ENCODE measurements at places on chromosomes 7 and 10.

DNA sequence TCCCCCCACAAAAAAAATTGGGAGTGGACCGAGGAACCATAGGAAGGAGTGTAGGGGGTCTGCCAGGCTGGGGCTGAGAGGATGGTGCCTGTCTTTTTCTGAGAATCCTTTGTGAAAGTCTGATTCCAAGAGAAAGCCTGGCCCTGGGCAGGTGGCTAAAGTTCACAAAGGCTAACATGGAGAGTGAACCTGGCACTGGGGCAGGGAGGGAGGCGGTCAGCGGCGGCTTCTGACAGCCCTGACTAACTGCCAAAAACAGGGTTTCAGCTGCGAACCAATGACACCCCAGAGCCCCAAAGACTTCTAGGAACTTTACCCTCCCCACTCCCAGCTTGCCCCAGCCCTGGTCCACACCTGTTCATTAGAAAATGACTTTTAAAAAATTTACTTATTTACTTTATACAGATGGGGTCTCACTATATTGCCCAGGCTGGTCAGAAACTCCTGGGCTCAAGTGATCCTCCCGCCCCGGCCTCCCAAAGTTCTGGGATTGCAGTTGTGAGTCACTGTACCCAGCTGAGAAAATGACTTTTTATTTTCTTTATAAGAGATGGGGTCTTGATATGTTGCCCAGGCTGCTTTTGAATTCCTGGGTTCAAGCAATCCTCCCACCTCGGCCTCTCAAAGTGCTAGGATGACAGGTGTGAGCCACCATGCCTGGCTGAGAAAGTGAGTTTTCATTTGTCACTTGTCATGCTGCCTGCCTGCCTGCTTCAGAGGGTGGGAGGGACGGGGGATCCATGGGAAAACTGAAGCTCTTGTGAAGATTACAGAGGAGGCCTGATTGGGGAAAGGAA lies 61.0 kb upstream of the DUSP5 start:
- DNase-seq, result no peak

DNA sequence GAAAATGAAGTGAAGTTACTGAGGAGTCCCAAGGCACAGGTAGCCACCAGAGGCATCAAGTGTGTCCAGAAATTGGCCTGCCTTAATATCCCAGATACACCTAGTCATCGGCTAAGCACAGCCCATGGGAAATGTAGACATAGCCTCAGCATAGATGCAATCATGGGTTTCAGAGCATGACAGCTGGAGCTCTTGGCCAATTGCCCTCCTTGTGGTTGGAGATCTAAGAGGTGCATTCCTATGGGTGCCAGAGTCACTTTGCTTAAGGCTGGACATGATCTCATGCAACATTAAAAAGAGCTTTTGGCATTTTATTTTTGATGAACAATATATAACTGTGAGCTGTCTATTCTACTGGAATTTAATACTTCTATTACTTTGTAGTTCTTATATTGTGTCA lies 758.0 kb upstream of the LRRTM3 start:
- DNase-seq, result no peak

DNA sequence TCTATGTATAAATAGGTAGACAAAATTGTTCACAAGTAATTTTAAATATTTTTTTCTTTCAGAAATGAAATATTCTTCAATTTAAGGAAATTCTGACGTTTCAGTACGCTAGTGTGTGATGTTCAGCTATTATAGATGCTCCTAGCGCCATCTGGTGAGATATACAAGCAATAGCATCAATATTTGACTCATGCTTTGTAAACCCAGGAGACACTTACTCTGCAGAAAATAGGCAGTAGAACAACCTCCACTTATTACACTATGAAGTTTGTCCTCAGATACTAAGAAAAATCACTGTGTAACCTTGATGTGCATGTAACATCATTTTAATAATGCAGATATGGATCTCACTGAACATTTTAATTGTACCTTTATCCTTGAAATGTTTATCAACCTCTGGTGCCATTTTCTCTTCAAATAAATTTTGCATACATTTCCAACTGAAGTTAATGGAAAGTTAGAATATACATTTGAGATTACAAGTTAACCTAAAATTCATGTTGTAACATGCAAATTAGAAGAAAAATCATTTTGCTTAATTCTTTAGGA lies 151.5 kb upstream of the FAM3C start:
- DNase-seq, result no peak

DNA sequence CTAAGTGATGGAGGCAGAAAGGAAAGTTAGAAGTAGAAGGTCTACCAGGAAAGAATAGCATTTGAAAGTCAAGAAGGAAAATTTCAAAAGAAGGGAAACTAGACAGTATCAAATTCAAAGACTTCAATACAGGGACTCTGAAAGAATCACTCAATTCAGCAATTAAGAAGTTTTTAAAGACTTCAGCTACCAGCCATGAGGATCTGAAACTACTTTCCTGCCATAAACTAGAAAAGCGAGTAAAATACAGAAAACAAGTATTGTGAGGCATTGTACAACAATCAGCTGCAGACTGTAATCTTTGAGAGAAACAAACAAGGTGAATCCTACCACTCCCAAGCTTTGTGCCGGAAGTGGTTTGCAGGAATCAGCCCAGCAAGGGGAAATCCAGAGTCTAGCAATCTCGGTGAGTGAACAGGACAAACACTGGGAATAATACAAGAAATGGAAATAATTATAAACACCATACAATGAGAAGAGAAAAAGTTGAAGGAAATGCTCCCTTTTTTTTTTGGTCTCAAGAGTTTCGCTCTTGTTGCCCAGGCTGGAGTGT lies 62.4 kb downstream of the ARHGAP12 start:
- DNase-seq, result no peak

GRCh38 chr10:70404787-70405036 lies 767 bp downstream of the EIF4EBP2 start:
- no peak for DNase-seq

GRCh38 chr10:129099992-129100391 lies 367.0 kb upstream of the MGMT start:
- DNase-seq, result no peak

GRCh38 chr7:40965774-40966173 lies 737.1 kb downstream of the INHBA start:
- DNase-seq, result no peak

DNA sequence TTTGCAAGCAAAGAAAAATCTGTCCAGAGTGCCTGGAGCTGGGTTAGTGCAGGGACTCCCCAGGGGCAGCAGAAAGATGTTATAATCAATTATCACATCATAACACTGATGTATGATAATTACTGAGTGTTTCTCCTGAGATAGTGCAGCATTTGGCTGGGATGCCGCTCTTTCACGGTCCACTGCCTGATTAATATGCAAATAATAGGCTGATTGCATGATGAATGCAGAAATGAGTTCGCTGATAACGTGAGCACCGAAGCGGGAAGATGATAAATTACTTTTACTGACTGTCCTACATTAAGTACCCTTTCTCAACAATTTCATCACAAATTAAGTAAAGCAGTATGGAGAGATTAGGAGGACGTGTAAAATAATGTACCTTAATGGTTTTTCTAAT lies 71.4 kb upstream of the SH2B2 start:
- DNase-seq, result no peak

DNA sequence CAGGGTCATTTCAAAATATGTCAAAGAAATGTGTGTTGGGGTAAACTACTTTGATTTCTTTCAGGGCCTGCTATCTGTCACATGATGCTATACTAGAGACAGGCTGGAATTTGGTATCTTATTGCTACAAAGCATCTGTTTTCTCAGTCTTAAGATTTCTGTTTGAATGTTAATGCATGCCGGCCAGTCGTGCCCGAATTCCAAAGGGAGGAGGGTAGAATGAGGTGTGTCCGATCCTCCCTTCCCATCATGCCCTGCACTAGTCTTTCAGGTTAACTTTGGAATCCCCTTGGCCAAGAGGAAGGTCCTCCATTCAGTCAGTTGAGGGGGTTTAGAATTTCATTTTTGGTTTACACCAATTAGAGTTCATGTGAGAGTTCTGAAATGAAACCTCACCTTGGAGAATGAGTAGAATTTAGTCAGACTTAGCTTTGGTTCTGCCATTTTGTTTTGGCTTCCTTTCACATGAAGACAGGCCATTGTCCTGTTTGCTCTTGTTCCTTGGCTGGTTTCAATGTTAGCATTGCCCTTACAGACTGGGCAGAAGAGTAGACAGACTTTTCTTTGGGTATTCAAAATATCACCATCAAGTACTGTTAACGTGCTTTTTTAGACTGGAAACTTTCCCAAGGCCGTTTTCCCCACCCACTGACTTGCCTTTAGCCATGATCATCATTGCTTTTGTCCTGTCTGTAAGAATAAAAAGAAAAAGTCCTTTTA lies 95.8 kb downstream of the CAMK1D start:
- no peak for DNase-seq

DNA sequence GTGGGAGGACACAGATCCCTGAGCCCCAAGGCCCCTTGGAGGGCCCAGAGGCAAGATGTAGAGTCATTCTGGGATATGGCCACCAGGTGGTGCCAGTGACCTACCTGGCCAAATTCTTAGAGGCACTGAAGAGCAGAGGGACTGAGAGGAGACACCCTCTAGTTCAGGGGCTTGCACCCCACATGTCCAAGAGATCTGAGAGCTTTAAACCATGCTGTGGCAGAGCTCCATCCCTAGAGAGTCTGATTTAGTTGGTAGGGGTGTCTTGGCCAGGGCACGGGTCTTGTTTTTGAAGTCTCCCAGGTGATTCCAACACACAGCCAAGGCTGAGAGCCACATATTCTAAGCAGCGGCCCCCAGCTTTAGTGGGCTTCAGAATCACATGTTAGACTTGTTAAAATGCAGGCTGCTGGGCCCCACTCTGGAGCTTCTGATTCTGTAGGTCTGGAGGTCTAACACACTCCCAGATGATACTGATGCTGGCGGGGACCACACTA lies 52.5 kb downstream of the PRF1 start:
- DNase-seq, result peak; percentile 55

GRCh38 chr10:77721815-77722214 lies 84.2 kb upstream of the KCNMA1 start:
- no peak for DNase-seq

DNA sequence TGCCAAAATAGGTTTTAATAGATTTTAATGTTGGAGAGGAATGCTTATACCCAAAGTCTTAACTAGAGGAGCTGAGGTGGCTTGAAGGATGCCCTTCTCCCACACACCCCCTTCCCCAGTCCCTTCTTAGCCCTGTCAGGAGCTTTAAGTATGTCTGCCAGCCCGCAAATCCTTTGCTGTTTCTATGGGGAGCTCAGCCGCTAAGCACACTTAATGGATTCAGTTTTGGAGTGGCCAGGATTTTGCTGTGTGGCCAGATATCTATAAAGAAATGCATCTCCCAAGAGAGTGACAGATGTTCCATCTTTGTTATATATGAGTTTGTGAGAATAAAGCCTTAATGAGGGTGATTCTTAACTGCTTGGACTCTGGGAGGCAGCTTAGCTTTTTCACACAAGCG lies 152.9 kb upstream of the ZNF32 start:
- no peak for DNase-seq

DNA sequence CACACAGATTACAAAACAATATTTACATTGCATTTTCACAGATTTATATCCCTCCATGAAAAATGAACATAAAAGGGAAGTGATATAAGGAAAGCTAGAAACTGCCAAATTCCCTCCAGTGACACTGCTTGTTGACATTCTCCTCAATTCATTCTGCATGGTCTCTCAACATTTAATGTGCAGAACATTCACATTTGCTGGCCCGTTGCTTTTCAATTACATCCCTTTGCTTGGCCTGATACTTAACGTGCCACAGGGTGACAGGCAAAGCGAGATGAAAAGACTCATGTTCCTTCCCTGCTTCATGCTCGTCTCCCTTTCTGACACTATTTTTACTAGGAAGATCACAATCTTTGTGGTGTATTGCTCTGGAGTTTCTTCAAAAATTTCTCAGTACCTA lies 1019.7 kb upstream of the LRRN3 start:
- DNase-seq, result no peak

GRCh38 chr10:124723826-124724225 lies 20.4 kb downstream of the FAM53B start:
- DNase-seq, result no peak

DNA sequence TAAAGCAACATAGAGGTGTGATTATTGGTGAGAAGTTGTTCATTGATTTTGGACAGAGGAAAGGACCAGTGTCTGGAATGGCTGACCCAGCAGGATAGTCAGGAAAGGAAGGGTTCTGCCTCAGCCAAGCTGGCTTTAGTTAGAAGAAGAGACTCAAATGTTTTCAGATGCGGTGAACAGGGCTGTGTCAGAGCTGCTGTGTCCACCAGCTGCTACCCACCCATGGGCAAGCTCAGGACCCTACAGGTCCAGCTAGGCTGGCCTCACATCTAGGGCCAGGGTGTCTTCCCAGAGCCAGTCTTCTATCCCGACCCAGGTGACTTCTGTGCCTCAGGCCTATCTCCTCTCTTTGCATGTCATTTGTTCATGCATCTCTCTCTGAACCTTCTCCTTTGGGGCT lies 37.3 kb upstream of the CXCL12 start:
- no peak for DNase-seq

DNA sequence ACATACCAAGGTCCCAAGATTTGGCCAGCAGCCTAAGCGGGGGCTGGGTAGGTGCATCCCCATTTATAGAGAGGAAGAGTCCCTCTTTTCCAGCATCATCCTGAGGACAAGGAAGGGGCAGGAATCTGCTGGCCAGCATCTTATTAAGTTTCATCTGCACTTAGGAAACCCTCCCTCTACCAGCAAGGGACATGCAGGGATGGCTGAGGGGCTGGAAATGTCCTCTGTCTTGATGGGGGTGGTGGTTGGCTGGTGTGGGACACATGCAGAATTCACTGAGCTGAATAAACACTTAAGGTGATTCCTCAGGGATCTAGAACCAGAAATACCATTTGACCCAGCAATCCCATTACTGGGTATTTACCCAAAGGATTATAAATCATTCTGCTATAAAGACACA lies 42.1 kb downstream of the NOD1 start:
- DNase-seq, result no peak

DNA sequence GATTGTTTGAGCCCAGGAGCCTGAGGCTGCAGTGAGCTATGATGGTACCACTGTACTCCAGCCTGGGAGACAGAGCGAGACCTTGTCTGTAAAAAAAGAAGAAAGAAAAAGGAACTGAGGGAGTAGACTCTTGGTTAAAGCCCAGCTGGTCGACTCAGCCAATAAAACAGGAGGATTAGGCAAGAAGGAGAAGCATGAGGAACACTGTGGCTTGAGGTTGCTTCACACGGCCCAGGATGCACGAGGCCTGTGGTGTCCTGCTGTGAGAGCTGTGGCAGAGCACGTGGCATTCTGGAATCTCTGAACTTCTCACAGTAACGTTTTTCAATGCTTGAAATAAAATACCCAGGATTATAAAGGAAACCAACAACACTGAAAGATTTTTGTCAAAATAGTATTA lies 93.3 kb downstream of the CUL2 start:
- DNase-seq, result no peak

- no peak for DNase-seq
Observed at GRCh38 chr7:70143075-70144044, 545.1 kb downstream of the AUTS2 start.

DNA sequence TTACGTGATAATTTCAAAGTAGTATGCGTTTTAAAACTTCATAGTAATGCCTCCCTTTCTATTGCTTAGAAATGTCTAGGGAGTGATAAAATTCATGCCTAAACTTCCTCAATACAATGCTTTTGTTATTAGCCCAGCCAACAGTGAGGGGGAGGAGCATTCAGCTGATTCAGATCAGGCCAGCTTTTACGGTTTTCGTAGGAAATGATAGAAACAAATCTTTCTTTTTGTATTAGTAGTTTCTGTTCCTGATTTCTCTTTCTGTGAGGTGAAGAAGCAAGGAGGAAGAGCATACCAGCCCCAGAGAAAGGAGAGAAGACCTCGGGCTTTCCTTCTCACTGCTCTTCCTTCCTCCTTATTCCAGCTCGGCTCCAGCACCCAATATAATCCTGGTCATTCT lies 35.2 kb upstream of the ITPRID1 start:
- no peak for DNase-seq

- no peak for DNase-seq
Observed at GRCh38 chr10:11197266-11197712, 179.6 kb downstream of the CELF2 start.

GRCh38 chr10:100006243-100006886 lies 3.4 kb downstream of the DNMBP start:
- DNase-seq, result no peak

Data from stimulated activated CD4-positive, alpha-beta T cell treated with anti-CD3 and anti-CD28 coated beads, Interleukin-15, amount 100 ng/mL, for 1 hour (primary cell).